ENCODE measurements at places on chromosomes 4 and X.

DNA sequence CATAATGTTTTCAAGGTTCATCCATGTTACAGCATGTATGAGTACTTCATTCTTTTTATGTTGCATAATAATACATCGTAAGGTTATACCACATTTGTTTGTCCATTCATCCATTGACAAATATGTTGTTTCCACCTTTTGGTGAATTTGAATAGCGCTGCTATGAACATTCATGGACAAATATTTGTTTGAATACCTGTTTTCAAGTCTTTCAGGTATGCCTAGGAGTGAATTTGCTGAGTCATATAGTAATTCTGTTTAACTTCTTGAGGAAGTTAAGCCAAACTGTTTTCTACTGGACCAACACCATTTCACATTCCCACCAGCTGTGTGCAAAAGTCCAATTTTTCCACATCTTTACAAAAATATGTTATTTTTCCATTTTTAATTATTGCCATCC is 31.5 kb downstream of the IRS4 start:
- no peak for DNase-seq

GRCh38 chr4:75820197-75820596 is 82.1 kb downstream of the PPEF2 start:
- DNase-seq = no peak

DNA sequence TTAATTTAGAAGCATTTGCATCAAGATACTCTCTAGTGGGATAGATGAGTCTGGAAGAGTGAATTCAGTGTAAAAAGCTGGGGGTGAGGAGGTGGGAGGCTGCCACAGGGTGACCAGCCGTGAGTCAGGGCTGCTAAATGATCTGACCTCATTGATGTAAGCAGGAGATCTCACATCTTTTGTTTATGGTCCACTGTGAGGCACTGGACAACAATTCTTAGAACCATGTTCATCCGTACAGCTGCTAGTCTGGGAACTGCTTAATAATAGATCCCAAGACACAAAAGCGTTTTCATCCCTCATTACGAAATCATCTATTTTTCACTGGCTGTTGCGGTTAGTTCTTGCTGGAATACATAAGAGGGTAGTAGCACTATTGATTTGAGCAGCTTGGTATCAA is 14.1 kb downstream of the KLF3 start:
- peak; percentile 37 for DNase-seq

GRCh38 chr4:85747882-85748491 is 273.0 kb downstream of the ARHGAP24 start:
- peak; percentile 39 for DNase-seq

DNA sequence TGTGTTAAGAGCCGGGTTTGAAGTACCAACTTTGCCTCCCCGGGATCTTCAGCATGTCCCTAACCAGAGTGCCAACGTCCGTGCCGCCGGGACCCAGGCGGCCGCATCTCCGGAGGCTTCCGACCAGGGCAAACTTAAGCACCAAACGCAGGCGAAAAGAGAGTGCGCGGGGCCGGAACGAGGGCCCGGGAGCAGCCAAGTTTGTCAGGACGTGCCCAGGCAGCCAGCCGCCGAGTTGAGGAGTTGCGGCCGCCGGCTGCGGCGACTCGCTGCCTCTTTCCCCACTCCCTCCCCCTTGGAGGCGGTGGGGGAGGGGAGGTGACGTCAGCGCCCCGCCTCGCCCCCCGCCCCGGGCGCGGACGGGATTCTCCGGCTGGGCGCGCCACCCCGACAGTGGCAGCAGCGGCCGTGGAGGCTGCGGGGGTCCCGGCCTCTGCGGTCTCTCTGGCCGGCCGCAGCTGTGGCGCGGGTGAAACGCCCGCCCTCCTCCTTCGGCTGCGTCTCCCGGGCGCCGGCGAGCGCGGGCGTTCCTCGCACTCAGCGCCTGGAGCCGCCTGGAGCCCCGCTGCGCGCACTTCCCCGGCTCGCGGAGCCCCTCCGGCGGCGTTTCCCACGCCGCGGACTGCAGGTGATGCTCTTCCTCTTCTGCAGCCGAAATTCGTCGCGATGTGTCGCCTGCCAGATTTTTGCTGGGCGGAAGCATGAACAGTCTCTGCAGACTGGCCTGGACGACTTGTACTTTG is 2.9 kb upstream of the FAT1 start:
- peak; percentile 59 for DNase-seq

DNA sequence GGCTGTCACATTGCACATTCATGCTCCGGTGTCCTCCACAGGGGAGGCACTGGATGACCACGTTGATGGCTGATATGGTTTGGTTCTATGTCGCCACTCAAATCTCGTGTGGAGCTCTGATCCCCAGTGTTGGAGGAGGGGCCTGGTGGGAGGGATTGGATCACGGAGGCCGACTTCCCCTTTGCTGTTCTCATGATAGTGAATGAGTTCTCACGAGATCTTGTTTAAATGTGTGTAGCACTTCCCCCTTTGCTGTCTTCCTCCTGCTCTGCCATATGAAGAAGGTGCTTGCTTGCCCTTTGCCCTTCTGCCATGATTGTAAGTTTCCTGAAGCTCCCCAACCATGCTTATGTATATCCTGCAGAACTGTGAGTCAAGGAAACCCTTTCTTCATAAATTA is 22.3 kb upstream of the NAT8L start:
- DNase-seq = no peak

- no peak for DNase-seq
Measured at GRCh38 chrX:18887177-18887824, 96.6 kb downstream of the PHKA2 start.

DNA sequence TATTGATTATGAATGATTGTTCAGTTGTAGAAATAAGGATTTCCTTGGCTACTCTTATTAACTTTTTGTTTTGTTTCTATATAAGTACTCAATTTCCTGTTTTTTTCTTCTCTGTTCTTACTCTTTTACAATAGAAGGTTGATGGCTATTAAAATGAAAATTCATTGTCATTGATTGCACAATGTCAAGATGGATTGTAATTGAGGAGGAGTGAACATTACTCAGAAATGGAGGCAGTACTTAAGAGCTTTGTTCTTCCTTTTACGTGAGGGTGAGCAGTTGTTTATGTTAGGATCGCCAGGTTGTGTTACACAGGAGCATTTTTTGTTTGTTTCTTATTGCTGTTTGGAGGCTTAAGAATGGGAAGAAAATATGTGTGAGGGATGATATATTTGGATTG is 2062.4 kb downstream of the ARAP2 start:
- DNase-seq = peak; percentile 1

- no peak for DNase-seq
Measured at GRCh38 chrX:133440081-133440796, 24.9 kb upstream of the GPC4 start.

DNA sequence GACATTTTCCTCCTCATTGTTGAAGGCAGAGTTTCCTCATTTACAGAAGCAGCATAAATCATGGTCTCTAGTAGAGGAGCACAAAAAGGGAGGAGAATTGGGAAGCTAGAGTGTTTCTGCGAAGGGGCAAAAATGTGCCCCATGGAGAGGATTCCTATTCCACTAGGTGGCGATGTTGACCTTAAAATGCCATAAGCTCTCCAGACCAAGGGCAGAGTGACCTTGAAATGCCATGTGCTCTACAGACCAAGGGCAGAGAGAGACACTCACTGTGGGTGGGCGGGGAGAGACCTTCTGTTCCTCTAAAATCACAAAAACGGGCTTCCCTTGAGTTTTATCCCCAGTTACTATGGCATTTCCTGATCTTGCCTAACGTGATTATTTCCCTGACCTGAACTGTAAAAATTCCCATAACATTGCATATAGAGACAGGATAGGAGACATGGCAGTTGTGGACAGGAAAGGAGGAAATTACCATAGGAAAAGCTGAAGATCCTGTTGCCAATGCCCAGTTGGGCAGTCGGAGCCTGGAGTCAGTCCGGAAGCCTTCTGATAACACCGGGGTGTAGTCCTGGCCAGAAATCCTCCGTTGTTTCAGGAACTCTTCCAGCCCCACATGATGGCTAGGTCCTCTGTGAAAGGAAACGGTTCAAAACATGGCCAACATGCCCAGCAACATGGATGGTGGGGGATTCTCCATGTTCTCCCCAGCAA is 567.7 kb downstream of the MAGEB5 start:
- DNase-seq = no peak

- DNase-seq = peak; percentile 19
Measured at GRCh38 chrX:34918091-34918736, 24.4 kb upstream of the FAM47B start.

GRCh38 chr4:72390409-72390808 is 178.6 kb downstream of the ADAMTS3 start:
- DNase-seq = peak; percentile 28

DNA sequence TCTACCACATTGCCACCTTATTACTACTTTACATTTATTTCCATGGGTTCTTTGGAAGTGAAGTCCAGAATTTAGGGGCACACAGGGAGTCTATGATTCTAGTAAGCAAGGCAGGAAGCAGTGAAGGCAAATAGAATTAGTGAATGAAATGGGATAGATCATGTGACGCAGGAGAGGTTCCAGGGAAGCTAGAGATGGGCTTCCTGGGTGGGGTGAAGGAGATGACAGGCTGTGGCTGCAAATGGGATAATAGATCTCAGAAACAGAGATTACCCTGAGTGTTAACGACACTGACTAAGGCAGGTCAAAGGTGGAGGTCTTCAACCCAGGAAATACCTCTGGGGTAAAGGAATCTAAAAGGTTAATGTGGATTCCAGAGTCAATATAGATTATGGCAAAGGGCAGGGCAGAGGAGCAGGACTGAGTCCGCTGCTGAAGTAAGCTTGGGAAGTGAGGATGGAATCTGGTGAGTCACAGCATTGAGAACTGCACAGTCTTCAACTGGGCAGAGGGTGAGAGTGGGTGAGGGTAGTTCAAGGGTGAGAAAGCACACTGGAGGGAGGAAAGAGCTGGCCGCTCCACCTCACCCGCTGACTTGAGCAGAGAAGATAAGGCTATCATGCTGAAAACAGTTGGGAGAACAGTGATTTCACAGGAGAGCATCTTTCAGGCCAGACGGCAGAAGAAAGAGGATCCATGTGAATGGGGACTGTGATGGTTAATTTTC is 70.8 kb downstream of the ANXA3 start:
- DNase-seq = peak; percentile 84

DNA sequence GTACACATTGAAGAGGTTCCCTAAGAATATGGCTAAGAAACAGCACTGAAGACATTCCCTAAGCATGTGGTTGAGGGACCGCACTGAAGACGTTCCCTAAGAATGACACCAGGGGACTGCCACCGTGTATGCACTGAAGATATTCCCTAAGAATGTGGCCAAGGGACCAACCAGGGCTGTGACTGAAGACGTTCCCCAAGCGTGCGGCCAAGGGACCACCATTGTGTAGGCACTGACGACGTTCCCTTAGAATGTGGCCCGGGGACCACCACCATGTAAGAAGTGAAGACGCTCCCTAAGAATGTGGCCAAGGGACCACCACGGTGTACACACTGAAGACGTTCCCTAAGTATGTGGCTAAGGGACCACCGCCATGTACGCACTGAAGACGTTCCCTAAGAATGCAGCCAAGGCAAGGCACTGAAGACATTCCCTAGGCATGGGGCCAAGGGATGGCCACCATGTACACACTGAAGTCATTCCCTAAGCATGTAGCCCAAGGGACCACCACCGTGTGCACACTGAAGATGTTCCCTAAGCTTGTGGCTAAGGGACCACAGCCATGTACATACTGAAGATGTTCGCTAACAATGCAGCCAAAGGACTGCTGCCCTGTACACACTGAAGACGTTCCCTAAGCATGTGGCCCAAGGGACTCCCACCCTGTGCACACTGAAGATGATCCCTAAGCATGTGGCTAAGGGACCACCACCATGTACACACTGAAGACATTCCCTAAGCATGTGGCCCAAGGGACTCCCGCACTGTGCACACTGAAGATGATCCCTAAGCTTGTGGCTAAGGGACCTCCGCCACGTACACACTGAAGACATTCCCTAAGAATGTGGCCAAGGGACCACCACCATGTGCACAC is 22.0 kb downstream of the DHRSX start:
- DNase-seq = no peak

GRCh38 chr4:183264614-183265013 is 55.5 kb downstream of the CLDN22 start:
- DNase-seq = peak; percentile 8

DNA sequence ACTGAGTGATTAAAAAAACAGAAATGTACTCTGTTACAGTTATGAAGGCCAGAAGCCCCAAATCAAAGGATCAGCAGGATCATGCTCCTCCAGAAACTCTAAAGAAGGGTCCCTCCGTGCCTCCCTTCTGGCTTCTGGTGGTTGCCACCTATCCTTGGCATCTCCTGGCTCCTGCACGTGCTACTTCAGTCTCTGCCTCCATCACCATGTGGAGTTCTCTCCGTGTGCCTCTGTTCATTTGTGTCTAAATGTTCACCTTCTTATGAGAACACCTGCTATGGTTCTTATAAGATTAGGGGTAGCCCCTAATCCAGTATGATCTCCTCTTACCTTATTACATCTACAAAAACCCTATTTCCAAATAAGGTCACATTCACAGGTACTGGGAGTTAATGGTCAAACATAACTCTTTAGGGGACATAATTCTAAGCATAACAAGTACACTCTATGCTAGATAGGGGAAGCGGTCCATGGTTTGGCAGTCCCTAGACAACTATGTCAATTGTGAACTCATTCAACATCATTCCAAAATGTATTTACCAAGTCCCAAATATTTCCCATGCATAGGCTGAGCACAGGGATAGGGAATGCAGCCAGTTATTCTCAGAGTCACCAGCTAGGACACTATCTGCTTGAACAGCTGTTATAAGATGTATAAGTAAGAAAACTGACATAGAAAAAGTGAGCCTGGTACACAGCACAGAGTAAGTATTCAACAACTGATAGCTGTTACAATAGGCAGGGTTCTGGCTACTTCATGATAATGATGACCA is 295.5 kb upstream of the BOD1L1 start:
- DNase-seq = no peak

DNA sequence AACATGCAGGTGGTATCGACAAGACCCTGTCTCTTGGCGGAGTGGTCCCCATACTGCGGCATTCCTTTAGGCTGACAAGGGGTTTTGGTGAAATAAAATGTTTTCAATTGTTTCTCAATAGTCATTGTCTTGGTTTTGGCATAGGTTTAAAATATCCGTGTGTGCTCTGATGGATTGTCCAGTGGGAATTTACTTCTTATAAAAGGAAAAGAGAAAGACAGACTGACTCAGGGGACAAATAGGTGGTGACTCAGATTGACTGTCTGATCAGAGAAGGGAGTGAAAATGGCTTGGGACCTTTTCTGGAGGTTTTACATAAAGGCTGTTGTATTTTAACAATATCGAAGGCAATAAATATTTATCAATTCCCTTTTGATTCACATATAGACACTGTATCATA is 129.8 kb downstream of the SORBS2 start:
- DNase-seq = peak; percentile 69

GRCh38 chr4:152659806-152660205 is 20.0 kb downstream of the TMEM154 start:
- no peak for DNase-seq

GRCh38 chr4:38129460-38130227 is 169.4 kb downstream of the PTTG2 start:
- DNase-seq = no peak

DNA sequence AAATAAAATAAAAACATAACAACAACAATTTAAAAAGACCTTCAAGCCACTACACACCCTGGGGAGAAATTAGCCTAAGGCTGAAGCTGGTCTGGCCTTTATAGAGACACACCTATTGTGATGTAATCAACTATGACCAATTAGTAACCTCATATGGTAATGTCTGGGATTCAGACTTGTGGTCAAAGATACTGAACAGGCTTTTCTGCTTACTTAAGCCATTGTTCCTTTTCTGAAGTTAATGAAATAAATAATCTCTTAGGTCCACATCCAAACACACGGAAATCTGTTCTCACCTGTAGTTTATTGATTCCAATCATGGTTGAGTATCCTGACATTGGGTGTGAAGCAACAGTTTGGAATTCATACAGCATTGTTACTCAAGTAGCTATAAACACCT is 152.5 kb downstream of the PLS3 start:
- no peak for DNase-seq

All from kidney glomerular epithelial cell (primary cell).